Activated naive CD8-positive, alpha-beta T cell treated with anti-CD3 and anti-CD28 coated beads for 36 hours (primary cell): ENCODE measurements at places on chromosomes 7 and 10. TPM values are rescaled to one million over a fixed set of nuclear protein-coding genes. Genes with fewer than 3 reads are reported as not detected.

The LRRC17 gene
- not detected for total RNA-seq

The MKRN1 gene
- 48.1 TPM for total RNA-seq

The ABCC2 gene
- total RNA-seq = 0.99 TPM

The MEIG1 gene
- total RNA-seq = 0.92 TPM

The GPR158 gene
- not detected for total RNA-seq

The PPP1R17 gene
- not detected for total RNA-seq

The FKBP9 gene
- not detected for total RNA-seq
